ENCODE measurements at places on chromosomes 6 and 20.
A peak's percentile ranks its signal among the peaks of the same experiment; 100 is the strongest.

GRCh38 chr6:24905483-24905882, 30.3 kb downstream of the RIPOR2 start:
- H3K27ac ChIP-seq, result no peak overlapping the region
- H3K4me1 ChIP-seq, result peaks cover 8% of the 10 kb centered on the region
- H3K4me3 ChIP-seq, result no peak overlapping the region
- H3K36me3 ChIP-seq, result no peaks in the 10 kb centered on the region

DNA sequence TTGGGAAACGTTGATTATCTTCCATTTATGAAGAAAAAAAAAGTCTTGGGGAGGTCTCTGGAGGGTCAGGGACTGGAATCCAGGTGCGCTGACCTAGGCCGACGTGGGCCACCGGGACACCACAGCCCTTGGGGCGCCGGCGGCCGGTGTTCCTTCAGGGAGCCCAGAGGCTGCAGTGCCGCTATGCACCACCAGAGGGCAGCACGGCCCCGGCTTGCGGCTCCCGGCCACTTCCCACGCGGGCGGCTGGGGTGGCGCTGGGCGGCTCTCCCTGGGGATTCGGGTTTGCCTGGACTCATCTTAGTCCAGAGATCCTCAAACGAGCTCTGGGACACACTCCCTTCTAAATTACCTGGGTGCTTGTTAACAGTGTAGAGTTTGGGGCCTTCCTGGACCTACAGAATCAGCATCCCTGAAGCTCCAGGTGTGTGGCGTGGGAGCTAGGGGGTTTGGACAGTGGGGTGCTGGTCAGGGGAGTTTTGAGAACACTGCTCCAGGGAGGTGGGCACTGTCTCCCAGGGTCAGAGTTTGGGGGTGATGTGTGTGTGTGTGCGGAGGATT, 23.0 kb upstream of the GTSF1L start:
- no peaks in the 10 kb centered on the region for H3K27me3 ChIP-seq
- DNase-seq, result peak; percentile 95
- H3K4me1 ChIP-seq, result peaks cover 15% of the 10 kb centered on the region
- H3K36me3 ChIP-seq, result no peaks in the 10 kb centered on the region

- H3K36me3 ChIP-seq, result no peaks in the 10 kb centered on the region
- H3K27me3 ChIP-seq, result no peaks in the 10 kb centered on the region
- DNase-seq, result no peak
- H3K4me3 ChIP-seq, result peak overlapping the region; percentile 81
- H3K4me1 ChIP-seq, result no peaks in the 10 kb centered on the region
These were observed 706 bp upstream of the SNX14 start for GRCh38 chr6:85594197-85594930.

DNA sequence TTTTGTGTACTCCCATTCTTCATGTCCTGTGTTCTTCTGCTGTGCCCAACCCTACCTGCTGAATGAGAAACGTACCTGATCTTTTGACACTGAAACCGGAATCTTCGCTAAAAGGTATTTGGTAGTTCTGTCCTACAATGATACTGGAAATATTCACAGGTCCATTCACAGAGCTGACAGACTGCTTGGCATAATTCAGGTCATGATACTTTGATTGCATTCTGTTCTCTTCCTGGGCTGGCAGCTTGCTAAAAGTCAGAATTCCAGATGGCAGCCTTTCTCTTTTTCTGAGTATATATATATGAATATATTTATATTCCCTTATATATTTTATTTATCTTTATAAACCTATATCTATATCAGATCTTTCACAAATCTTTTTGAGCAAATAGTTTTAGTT, 375.1 kb downstream of the PHF3 start:
- no peak overlapping the region for H3K27ac ChIP-seq
- H3K27me3 ChIP-seq, result no peaks in the 10 kb centered on the region
- no peaks in the 10 kb centered on the region for H3K36me3 ChIP-seq
- DNase-seq, result no peak

DNA sequence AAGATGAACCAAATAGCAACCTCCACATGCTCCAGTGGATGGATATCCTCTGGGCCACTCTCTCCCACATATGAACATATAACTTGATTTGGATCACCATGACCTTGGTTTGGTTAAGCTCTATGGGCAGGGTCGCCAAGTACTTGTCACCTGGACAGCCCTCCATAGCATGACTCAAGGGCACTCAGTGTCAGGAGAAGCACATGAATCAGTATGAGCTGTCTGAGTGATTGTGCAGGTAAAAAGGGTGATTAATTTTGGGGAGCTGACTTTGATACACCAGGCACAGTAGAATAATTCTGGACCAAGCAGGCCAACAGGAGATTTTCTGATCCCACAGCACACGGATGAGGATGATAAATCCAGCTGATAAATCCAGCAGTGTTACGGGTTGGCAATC, 74.4 kb downstream of the OPRM1 start:
- H3K4me3 ChIP-seq, result no peak overlapping the region
- no peak for DNase-seq
- no peak overlapping the region for H3K27ac ChIP-seq
- no peaks in the 10 kb centered on the region for H3K27me3 ChIP-seq

DNA sequence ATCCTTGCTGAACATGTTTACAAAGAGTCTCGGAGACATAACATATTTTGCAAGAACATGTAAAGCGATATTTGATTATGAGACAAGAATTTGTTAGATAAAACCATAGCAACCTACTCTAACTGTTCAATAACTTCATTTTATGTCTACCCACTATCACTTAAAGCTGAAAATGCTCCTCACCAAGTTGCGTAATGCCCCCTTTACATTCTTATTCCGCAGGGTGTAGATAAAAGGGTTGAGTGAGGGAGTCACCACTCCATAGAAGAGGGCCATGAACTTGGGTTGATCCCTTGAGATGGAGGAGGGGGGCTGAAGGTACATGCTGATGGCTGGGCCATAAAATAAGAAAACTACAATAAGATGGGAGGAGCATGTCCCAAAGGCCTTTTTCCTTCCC, 29.9 kb downstream of the OR2J3 start:
- DNase-seq, result no peak
- no peaks in the 10 kb centered on the region for H3K27me3 ChIP-seq
- H3K36me3 ChIP-seq, result no peaks in the 10 kb centered on the region
- no peaks in the 10 kb centered on the region for H3K4me1 ChIP-seq
- H3K4me3 ChIP-seq, result no peak overlapping the region
- no peak overlapping the region for H3K27ac ChIP-seq

GRCh38 chr20:32072168-32072750, 20.2 kb downstream of the HCK start:
- no peak overlapping the region for H3K4me3 ChIP-seq
- no peaks in the 10 kb centered on the region for H3K4me1 ChIP-seq
- H3K36me3 ChIP-seq, result no peaks in the 10 kb centered on the region
- DNase-seq, result no peak
- H3K27me3 ChIP-seq, result no peaks in the 10 kb centered on the region
- no peak overlapping the region for H3K27ac ChIP-seq

DNA sequence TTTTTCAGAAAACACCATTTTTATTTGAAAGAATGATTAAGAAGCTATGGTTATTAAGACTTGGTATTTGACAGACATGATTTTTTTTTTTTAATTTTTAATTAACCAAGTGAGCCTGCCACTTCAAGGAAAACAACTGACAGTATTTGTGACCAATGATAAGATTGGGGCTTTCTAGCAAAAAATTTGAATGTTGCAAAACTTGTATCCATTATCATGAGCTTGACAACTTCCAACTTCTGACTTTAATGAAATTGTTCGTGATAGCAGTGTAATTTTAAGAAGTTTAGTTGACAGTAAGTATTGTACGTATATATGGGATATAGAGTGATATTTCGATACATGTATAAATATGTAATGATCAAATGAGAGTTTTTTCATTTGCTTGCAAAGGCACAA, 21.6 kb upstream of the POM121L2 start:
- H3K36me3 ChIP-seq, result no peaks in the 10 kb centered on the region
- DNase-seq, result no peak
- H3K4me3 ChIP-seq, result peak overlapping the region; percentile 86
- H3K27me3 ChIP-seq, result no peaks in the 10 kb centered on the region
- H3K27ac ChIP-seq, result no peak overlapping the region

DNA sequence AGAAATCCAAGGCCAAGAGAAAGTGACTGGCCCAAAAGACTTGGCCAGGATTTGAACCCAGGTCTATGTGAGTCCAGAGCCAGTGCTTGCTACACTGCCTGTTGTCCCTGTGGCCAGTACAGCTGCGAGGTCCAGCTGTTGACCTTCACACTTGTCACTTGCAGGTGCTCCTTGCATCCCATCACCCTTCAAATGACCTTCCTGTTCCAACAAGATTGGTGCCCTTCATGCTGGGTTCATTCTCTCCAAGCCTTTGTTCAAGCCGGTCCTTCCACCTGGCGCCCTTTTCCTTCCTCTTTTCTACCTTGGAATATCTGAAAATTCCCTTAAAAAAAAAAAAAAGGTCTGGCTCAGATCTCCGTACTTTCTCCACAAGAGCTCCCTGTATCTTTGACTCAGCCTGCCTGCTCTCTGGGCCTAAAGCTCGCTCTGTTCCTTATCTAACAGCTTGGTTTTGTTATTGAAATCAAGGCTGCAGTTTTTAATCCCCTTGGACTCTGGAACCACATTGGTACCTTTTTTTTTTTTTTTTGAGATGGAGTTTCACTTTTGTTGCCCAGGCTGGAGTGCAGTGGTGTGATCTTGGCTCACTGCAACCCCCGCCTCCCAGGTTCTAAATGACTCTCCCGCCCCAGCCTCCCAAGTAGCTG, 22.2 kb upstream of the MRPS18A start:
- H3K4me3 ChIP-seq, result no peak overlapping the region
- H3K4me1 ChIP-seq, result peaks cover 27% of the 10 kb centered on the region
- H3K27me3 ChIP-seq, result no peaks in the 10 kb centered on the region
- peak; percentile 32 for DNase-seq
- no peaks in the 10 kb centered on the region for H3K36me3 ChIP-seq

DNA sequence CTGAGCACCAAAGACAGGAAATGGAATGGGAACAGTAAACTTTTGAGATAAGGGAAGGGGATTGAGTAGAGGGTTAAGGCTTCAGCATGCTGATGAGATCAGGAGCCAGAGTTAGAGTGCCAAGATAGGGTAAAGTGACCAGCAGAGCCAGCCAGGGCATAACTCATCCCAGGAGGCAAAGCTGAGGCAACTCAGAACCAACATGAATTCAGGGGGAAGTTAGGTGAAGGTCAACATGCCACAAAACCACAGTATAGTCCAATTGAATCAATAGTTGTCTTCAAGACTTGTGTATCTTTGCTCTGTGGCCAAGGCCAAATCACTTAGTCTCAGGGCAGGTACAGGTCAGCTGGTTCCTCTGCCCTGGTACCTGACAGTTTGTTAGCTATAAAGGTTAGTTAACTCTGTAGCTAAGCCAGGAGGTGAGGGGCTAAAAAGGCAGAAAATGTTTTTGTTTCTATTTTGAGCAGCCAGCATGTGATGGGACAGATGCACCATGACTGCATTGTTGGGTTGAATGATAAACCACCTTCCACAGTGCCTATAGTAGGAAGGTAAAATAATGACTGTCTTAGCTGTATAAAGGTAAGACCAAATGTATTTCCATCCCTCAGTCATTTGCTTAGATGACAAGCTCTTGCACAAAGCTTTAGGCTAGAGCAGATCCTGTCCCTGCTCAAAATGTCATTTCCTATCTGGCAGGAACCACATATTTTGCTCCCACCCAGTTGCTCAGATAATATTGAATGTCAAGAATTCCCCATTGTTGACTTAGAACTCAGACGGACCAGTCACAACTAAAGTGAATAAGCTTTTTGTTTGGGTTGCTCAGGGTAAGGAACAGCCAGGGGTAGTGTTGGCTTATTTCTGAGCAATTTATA, 15.8 kb downstream of the RNF8 start:
- H3K4me3 ChIP-seq, result no peak overlapping the region
- peaks cover 15% of the 10 kb centered on the region for H3K4me1 ChIP-seq
- H3K27ac ChIP-seq, result no peak overlapping the region

DNA sequence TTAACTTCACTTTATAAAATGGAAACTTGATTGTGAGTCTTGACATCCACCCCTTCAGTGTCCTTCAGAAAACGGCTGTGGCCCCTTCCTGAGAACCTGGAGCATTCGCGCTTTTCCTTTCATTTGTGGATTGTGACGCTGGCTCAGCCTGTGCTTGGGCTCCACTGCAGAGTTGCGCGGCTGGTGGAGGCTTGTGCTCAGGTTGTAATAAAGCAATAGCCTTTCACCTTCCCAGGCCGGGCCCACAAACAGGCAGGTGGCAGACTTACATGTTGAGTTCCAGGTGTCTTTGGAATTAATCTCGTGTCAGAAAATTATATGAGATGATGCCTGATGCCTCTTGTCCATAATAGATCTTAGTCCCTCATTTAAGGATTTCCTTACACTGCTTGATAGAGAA, 199.9 kb downstream of the CDH4 start:
- peaks cover 10% of the 10 kb centered on the region for H3K4me1 ChIP-seq
- no peak overlapping the region for H3K4me3 ChIP-seq
- H3K27ac ChIP-seq, result no peak overlapping the region
- H3K27me3 ChIP-seq, result no peaks in the 10 kb centered on the region
- no peaks in the 10 kb centered on the region for H3K36me3 ChIP-seq

- DNase-seq, result no peak
- no peaks in the 10 kb centered on the region for H3K36me3 ChIP-seq
- no peak overlapping the region for H3K4me3 ChIP-seq
- no peak overlapping the region for H3K27ac ChIP-seq
- H3K27me3 ChIP-seq, result no peaks in the 10 kb centered on the region
These were observed 36.2 kb upstream of the NANP start for GRCh38 chr20:25659999-25660398.

DNA sequence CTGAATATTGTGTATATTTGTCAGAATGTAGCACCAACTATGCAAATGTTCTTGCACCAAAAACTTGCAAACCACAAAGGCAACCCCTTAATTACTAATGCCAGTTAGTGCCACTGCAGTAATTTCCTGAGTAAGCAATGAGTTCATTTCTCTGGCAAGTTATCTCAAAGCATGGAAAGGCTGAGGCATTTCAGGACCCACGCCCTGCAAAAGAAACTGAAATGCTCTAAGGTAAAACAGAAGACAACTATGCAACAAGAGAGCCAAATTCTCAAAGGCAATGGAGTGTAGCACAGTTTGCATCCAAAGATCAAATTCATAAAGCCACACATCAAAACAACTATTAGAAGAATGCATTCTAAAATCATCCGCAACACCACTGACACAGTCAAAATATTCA, 994.4 kb downstream of the EYS start:
- H3K27ac ChIP-seq, result no peak overlapping the region
- no peak overlapping the region for H3K4me3 ChIP-seq
- DNase-seq, result no peak

DNA sequence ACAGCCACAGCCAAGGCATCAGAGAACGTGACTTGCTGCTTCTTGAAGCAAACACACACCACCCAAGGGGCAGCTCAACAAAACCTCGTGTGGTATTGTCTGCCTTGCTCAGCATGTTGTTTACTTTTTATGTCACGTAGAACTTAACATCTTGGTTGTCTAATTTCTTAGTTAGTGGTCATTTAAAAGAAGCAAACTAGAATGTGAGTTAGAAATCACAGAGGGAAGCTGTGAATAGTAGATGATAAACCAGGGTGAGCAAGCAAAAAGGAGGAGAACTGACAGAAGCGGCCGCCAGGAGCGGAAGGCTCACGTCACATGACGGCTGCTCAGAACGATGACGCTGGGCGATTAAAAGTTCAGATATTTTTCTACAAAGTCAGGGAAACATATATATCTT, 51.5 kb upstream of the KIF25 start:
- H3K27me3 ChIP-seq, result no peaks in the 10 kb centered on the region
- DNase-seq, result no peak
- no peaks in the 10 kb centered on the region for H3K4me1 ChIP-seq
- H3K4me3 ChIP-seq, result no peak overlapping the region
- H3K36me3 ChIP-seq, result peaks cover 87% of the 10 kb centered on the region
